ENCODE measurements at places on chromosomes 3 and 15.

DNA sequence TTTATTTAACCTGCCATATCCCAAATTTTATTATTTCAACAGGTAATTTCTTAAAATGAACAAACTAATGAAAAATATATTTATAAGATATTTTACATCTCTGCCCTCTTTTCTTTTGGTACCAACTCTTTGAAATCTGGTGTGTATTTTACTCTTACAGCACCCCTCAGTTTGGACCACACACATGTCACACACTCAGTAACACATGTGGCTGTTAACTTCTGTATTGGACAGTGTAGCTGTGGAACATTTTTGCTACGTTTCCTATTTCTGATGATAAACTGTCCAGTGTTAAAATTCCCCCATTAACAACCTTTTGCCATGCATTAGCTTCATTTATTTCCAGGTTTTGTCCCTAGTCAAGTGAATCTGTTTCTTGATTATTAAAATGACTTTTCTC, 250.6 kb downstream of the NFKBIZ start:
- no peak for DNase-seq

DNA sequence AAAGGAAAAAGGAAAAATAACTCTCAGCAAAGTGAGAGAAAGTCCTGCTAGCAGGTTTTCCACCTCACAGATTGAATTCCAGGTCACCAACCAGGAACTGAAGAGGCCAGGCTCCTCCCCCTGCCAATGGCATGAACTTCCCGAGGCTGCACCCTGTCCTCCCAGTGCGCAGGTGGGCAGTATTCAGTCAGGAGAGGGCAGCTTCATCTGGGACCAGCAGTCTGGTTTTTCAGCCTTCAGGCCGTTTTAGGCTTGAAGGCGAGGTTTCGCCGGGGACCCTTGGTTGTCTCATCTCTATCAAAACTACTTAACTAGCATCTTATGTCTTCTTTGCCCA, 41.2 kb downstream of the TRAT1 start:
- DNase-seq: no peak

- no peak for DNase-seq
Measured at GRCh38 chr3:197027151-197027895, 2.3 kb downstream of the MELTF start.

GRCh38 chr3:65110661-65111060, 422.9 kb upstream of the ADAMTS9 start:
- DNase-seq: no peak

- no peak for DNase-seq
Measured at GRCh38 chr15:49686599-49686998, 65.8 kb downstream of the DTWD1 start.

GRCh38 chr3:46202535-46202934, 5.6 kb downstream of the CCR1 start:
- DNase-seq: no peak

All from NB4 (cell line).